ENCODE measurements at places on chromosomes 1 and 21.

DNA sequence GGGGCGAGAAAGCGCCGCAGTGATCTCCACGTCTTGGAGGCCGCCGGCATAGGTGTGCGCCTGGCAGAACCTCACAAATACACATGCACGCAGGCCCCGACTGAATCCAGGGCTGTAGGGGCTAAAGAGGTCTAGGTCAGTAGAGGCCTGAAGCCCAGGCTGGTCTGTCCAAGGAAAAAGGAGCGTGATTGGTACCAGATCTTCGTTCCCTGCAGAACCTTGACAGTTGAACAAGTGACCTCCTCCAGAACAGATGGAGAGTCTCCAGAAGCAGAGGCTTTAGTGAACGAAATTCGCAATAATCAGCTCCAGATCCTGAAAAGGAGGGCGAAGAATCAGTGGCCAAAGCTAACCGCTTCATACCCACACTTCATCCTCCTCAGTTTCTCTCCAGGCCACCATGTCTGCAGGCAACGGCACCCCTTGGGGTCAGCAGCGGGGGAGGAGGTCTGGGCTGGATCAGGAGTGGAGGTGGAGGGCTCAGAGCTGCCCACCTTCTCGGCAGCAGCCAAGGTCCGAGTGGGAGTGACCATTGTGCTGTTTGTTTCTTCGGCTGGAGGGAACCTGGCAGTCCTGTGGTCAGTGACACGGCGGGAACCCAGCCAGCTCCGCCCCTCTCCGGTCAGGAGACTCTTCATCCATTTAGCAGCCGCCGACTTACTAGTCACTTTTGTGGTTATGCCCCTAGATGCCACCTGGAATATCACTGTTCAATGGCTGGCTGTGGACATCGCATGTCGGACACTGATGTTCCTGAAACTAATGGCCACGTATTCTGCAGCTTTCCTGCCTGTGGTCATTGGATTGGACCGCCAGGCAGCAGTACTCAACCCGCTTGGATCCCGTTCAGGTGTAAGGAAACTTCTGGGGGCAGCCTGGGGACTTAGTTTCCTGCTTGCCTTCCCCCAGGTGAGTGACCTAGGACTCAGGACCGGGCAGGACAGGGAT is 749 bp upstream of the PEX11B start:
- H3K36me3 ChIP-seq, result peaks cover 27% of the 10 kb centered on the region
- peaks cover 31% of the 10 kb centered on the region for H3K4me1 ChIP-seq
- H3K4me3 ChIP-seq, result peak overlapping the region; percentile 97
- no peak for DNase-seq

- no peak for DNase-seq
- no peaks in the 10 kb centered on the region for H3K4me1 ChIP-seq
- peak overlapping the region; percentile 77 for H3K27ac ChIP-seq
- no peaks in the 10 kb centered on the region for H3K27me3 ChIP-seq
These were observed 4.2 kb downstream of the NECTIN4 start for GRCh38 chr1:161085165-161085564.

DNA sequence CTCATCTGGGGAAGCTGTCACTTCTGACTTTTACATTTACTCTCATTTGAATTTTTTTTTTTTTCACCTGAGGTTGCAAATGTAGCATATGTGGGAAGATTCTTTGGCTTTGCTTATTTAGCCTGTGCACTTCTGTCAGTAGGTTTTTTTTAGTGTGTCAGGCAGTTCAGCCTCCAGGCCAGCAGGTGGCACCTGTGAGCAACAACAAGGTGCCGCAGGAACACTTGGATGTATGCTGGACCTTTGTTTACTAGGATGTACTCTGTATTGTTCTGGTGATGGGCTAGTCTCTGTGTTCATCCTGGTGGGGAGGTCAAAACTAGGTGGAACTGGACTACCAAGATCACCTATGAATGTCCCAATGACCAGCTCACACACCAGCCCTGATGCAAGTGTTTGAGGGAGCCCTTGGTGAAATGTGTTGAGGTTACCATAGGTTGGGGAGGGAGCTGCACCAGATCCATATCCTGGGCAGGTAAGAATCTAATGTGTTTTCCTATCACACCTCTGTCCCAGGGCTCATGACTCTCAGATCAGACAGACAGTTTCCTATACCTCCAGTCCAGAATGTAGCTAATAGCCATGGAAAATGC is 618.2 kb downstream of the BRINP3 start:
- no peak overlapping the region for H3K27ac ChIP-seq
- no peak overlapping the region for H3K4me3 ChIP-seq
- no peaks in the 10 kb centered on the region for H3K4me1 ChIP-seq

DNA sequence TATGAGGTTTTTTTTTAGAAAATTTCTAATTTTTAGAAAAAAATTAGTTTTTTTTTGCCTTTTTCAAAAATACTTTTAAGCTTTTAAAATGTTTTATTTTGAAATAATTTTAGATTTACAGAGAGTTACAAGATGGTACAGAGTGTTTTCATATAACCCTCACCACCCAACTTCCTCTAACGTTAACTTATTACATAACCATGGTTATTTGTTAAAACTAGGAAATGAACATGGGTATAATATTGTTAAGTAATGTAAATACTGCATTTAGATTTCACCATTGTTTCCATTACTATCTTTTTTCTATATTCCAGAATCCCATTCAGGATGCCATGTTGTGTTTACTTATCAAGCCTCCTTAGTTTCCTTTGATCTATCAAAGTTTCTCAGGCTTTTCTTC is 45.2 kb upstream of the ST6GALNAC3 start:
- H3K27ac ChIP-seq, result no peak overlapping the region
- no peak overlapping the region for H3K4me3 ChIP-seq
- DNase-seq, result no peak
- no peaks in the 10 kb centered on the region for H3K27me3 ChIP-seq
- H3K4me1 ChIP-seq, result no peaks in the 10 kb centered on the region

GRCh38 chr1:8602471-8603219 is 214.8 kb downstream of the RERE start:
- no peaks in the 10 kb centered on the region for H3K27me3 ChIP-seq
- peak overlapping the region; percentile 2 for H3K27ac ChIP-seq
- peaks cover 19% of the 10 kb centered on the region for H3K4me1 ChIP-seq
- no peaks in the 10 kb centered on the region for H3K36me3 ChIP-seq
- no peak for DNase-seq

GRCh38 chr1:39065542-39065941 is 39.4 kb downstream of the NDUFS5 start:
- H3K36me3 ChIP-seq, result no peaks in the 10 kb centered on the region
- H3K4me3 ChIP-seq, result no peak overlapping the region
- no peak for DNase-seq

DNA sequence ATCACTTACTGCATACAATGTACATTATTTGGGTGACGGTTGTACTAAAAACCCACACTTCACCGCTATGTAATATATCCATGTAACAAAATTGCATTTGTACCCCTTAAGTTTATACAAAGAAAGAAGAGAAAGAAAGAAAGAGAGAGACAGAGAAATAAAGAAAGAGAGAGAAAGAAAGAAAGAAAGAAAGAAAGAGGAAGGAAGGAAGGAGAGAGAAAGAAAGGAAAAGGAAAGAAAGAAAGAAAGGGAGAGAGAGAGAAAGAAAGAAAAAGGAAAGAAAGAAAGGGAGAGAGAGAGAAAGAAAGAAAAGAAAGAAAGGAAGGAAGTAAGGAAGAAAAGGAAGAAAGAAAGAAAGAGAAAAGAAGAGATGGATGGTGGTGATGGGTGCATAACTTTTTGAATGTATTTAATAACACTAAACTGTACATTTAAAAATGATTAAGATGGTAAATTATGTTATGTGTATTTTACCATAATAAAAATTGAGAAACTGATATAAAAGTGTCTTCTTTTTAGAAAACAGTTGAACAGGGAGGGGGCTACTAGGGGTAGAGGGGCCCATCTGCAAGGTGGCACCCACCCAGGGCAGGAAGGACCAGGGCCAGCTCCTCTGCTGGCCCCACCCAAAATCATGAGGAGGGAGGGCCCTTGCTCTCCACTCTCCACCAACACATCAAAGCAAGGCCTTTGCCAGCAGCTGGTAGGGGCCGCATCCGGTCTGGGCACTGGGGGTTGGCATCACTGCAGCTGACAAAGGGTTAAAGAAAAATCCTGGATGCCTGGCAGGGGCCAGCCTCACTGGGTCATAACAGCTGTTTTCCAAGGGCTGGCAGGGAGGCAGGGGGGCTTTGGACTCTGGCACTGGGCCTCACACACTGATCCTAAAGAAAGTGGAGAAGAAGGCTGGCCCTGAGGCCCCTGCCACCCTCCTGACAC is 153.9 kb upstream of the EDN2 start:
- H3K36me3 ChIP-seq, result no peaks in the 10 kb centered on the region
- DNase-seq, result no peak
- H3K4me1 ChIP-seq, result no peaks in the 10 kb centered on the region

DNA sequence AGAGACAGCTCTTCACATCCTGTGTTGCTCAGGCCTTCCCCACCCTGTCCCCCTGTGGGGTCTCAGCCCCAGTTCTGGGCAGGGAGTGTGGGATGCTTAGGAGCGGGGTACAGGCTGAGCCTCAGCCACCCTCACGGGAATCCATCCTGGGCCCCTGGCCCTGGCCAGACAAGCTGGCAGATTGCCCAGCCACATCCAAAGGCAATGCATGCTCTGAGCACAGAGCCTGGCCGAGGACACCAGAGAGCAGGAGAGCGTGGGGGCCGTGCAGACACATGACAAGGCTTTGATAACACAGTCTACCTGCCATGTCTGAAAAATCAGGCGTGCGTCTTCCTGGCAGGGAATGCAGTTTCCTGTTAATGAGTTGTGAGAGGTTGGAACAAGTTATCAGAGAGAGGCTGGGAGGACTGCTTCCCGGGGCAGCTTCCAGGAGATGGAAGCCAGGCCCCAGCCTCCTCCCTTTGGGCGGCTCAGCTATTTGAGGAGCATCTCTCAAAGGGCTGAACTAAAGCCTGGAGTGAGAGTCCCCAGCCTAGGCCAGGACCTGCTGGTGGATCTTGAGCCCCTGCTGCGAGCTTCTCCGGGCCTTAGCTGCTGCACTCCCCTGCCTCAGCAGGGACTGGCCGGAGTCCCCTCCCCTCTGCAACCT is 72.2 kb upstream of the SELENON start:
- peaks cover 51% of the 10 kb centered on the region for H3K4me1 ChIP-seq
- H3K27me3 ChIP-seq, result no peaks in the 10 kb centered on the region
- no peak for DNase-seq

DNA sequence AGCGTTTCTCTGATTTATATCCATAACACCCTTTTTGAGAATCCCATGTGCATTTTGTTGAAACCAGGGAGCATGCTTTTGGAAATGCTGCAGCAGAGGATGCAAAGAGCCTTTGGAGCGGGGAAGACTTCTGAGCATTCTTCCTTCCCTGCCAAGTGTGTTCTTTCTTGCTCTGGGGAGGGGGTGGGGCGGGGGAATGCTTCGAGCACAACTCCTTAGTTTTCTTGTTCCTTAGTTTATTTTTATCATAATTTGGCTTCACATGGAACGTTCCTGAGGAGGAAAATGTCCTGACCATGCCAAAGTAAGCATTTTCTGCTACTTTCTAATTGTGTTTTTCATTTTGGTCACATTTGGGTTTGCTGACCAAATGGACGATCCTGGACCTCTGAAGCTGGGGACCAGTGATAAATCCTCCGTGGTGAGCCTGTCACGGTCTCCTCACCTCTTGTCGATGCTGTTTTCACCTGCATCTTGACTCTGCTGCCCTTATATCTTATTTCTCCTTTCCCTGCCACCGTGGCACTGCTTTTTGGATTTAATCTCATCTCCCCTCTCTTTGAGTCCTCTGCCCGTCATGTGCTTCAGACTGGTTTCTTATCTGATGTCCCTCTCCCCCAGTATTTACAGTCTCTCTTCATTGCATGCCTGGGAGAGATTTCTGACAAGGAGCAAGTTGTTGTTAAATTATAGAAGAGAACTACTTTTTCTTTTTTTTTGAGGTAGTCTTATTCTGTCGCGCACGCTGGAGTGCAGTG is 2.4 kb downstream of the CTPS1 start:
- H3K4me3 ChIP-seq, result no peak overlapping the region
- no peaks in the 10 kb centered on the region for H3K27me3 ChIP-seq
- no peak for DNase-seq

GRCh38 chr1:234987415-234988154 is 141.1 kb downstream of the TOMM20 start:
- no peaks in the 10 kb centered on the region for H3K36me3 ChIP-seq
- no peak overlapping the region for H3K4me3 ChIP-seq
- peak overlapping the region; percentile 86 for H3K27ac ChIP-seq
- no peak for DNase-seq
- H3K4me1 ChIP-seq, result peaks cover 63% of the 10 kb centered on the region

- H3K36me3 ChIP-seq, result no peaks in the 10 kb centered on the region
- DNase-seq, result no peak
- no peaks in the 10 kb centered on the region for H3K4me1 ChIP-seq
- no peak overlapping the region for H3K4me3 ChIP-seq
- H3K27me3 ChIP-seq, result no peaks in the 10 kb centered on the region
These were observed 70.8 kb downstream of the MRPS6 start for GRCh38 chr21:34144224-34144623.

- no peak for DNase-seq
- H3K36me3 ChIP-seq, result no peaks in the 10 kb centered on the region
- no peak overlapping the region for H3K4me3 ChIP-seq
- no peaks in the 10 kb centered on the region for H3K27me3 ChIP-seq
- no peak overlapping the region for H3K27ac ChIP-seq
These were observed 16.8 kb downstream of the PLA2G5 start for GRCh38 chr1:20086800-20087199.

All from vagina (tissue), 2 donors.